ENCODE measurements at places on chromosomes 2 and 18.

GRCh38 chr2:33531549-33532059, 55.2 kb downstream of the RASGRP3 start:
- no peak for DNase-seq

DNA sequence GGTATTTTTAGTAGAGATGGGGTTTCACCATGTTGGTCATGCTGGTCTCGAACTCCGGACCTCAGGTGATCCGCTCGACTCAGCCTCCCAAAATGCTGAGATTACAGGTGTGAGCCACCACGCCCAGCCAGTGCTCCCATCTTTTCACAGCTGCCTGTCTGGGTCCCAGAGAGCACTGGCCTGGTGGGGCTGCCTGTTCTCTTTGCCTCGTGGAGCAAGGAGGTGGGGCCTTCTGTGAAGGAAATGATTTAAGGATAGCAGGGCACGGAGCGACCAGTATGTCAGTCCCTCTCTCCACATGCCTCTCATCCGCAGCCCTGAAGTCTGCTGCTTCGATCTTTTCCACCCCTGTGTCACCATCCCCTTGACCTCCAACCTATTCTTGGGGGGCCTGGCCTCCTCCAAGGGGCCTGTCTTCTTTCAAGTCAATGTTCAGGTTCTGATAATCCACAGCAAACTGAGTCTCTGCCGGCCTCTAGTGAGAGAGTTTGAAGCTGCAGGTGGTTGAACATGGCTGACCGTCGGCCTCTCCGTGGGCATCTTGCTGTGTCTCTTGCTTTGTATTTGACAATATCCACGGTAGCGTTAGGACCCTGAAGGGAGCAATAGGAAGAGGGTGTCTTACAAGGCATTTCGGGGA, 28.2 kb upstream of the GIGYF2 start:
- no peak for DNase-seq

DNA sequence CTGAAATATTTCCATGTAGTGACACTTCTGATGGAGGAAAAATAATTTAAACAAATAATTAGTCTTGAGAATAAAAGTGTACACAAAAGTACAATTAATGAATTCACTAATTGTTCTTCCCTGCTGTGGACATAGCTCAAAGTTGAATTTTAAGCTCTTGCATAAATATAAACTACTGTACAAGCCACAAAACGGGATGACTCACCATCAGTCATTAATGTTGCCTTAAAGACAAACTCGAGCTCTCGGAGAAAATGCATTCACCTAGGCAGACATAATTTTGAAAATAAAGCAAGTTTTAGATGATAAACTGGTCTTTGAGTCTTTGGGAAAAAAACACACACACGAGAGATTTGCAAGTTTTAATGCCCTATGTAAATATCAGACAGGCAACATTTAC, 436.4 kb downstream of the ZNF521 start:
- no peak for DNase-seq

GRCh38 chr18:24190590-24190989, 51.7 kb downstream of the CABYR start:
- DNase-seq = no peak

- no peak for DNase-seq
These were observed 60.3 kb downstream of the CACNB4 start for GRCh38 chr2:152038441-152038958.

GRCh38 chr2:119668546-119668945, 10.5 kb upstream of the TMEM177 start:
- DNase-seq = no peak

DNA sequence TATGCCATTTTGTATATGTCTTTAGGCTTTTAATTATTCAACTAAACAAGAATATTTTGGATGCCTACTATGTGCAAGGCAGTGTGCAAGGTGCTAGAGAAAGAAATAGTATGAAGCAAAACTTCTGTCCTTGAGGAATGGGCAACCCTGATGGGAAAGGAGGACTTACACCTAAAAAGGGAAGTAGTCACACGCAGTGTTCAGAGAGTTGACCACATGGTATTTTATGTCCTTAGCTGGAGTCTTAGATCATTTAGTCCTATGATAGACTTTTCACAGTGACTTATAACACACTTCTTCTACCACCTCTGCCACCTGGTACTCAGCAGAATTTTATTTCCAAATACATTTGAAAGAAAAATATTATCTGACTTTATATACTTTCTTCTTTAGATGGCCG, 291.6 kb downstream of the PLCL1 start:
- DNase-seq = no peak

DNA sequence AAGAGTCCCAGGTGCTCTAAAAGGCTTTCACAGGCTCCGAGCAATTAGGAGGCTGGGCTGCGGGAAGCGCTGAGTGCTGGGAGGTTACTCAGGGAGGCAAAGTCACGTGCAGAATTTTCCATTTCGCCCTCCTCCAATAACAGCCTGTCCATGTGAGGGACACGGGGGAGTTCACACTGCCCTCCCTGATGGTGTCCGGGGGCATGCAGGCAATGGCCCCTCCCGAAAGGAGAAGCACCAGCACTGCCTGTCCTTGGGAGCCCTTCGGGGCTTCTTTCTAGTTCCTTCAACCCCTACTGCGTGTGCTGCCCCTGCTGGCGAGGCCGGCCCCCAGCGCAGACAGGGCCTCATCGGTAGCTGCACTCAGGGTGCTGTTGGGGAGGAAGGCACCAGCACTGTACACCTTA, 63.1 kb upstream of the HPCAL1 start:
- no peak for DNase-seq

- DNase-seq = no peak
These were observed 16.6 kb downstream of the SP110 start for GRCh38 chr2:230203110-230203676.

GRCh38 chr2:104820126-104820525, 33.8 kb upstream of the POU3F3 start:
- no peak for DNase-seq

DNA sequence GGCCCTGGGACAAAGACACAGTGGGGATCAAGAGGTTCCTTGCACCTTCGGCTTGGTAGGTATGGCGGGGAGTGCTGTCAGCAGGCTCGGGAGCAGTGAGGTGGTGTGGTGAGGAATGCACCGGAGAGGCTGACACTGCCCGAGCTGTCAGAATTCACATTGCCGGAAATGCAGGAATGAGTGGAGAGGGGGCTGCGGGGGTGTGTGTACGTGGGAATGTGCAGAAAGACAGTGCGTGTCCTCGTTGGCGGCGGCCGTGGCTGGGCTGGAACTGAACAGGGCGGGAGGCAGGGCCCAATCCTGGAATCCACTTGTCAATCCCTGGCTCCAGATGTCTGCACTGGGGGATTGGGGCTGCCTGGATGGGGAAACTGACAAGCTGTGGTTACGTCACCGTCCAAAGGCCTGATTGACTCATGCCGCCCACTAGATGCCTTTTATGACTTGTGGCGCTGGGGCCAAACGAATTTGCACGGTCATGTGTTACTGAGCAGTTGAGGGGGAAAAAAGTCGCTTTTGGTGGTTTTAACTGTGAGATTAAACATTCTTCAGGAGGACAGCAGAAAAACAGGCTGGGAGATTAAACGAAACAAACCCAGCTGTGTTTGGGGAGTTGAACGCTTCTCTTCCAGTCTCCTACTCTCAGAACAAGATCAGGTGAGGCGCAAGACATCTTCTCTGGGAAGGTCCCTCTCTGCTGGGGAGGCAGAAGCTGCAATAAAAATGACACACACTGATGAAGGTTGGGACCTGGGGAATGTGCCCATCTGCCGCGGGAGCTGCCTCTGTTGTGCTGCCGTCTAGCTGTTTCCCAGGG, 189.4 kb upstream of the GLI2 start:
- no peak for DNase-seq

- DNase-seq = no peak
These were observed 83.8 kb downstream of the FAM117B start for GRCh38 chr2:202718614-202719013.

- no peak for DNase-seq
These were observed 321.2 kb upstream of the FANCL start for GRCh38 chr2:58562276-58562675.

GRCh38 chr2:64837116-64837731, 152.0 kb upstream of the SLC1A4 start:
- no peak for DNase-seq

DNA sequence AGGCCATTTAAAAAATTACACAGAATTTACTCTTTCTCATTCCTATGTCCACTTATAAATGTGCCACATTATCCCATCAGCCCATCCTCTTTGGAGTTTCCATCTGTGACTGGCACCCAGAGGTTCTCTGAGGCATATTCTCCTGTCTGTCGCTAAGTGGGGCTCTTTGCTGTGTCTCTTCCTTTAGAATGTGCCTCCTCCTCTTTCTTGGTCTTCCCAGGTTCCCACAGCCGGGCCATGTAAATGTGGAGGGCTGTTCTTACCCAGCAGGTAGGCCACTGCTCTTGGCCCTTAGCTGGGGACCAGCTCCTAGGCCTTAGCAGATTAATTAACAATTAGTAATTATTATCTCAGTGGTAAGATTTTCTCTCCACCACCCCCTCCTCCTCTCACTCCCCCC, 167.0 kb downstream of the INSIG2 start:
- no peak for DNase-seq

DNA sequence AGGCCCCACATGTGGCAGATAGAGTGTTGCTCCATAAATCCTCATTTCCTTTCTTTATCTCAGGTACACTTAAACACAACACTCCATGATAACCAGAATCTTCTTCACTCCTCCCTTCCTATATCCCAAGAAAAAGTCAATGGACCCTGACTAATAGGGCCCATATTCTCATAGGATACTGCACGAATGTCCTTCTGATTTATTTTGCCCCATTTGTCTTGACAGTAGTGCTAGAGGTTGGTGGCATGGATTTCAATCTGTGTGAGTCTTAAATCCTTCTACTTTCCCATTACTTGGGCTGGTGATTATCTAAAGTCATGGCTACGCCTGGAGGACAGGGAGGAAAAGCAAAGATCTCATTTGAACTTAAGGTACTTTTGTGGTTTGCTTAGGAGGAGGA, 156.0 kb downstream of the ACOXL start:
- no peak for DNase-seq

- no peak for DNase-seq
These were observed 20.4 kb downstream of the RPIA start for GRCh38 chr2:88711897-88712296.

DNA sequence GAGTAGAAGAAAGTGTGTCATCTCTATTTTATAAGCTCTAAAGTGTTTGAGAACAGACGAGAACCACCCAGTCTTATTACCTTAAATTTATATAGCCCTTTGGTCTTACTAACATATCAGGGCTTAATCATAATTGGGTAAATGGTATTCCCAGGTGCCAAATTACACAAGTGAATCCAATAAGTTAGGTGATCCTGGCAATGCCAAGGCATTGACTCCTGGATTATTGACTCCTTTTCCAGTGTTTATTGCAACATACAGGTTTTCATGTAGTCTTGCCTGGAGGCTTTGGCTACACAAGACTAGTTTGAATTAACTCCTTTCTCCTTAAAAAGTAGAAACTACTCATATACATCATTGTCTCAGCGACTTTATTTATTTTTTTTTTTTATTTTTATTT, 59.7 kb upstream of the MAPRE2 start:
- no peak for DNase-seq

DNA sequence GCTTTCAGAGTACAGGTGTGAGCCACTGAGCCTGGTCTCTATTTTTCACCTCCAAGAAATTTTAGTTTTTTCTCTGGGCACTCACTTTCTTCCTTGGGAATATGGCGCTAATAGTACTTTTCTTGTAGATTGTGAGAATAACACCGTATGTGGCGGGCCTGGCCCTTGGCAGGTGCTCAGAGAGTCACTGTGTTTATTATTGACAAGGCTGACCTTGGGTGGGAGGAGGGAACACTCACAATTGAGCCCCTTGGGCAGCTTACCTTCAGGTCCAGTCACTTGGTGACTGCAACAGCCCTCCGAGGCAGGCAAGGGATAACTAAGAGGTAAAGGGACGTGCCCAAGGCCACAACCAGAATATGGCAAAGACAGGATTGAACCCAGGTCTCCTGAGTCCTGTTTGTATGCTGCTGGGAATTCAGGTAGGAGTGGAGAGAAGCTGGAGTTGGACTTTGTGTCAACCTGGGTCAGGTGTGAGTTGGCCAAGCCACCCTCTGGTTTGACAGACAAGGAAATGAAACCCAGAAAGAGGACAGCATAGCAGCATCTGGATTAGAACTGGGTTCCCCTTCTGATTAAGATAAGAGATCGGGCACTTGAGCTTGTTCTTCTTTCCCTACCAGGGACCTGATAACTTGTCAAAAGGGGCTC, 2.8 kb upstream of the STK25 start:
- no peak for DNase-seq

DNA sequence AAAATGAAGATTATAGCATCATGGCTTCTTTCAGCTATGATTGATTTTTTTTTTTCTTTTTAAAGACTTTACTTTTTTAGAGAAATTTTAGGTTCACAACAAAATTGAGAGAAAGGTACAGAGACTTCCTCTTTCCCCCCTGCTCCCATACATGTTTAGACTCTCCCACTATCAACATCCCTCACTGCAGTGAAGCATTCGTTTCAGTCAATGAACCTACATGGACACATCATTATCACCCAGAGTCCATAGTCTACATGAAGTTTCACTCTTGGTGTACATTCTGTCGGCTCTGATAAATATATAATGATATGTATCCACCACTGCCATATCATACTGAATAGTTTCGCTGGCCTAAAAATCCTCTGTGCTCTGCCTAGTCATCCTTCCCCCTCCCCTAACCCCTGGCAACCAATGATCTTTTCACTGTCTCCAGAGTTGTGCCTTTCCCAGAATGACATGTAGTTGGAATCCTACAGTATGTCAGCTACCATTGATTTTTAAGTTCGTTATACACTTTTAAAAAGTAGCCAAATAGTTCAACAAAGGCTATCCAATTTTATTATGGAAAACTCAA, 86.8 kb downstream of the GPD2 start:
- DNase-seq = no peak

- no peak for DNase-seq
These were observed 629.9 kb upstream of the ACVR2A start for GRCh38 chr2:147214914-147215313.

DNA sequence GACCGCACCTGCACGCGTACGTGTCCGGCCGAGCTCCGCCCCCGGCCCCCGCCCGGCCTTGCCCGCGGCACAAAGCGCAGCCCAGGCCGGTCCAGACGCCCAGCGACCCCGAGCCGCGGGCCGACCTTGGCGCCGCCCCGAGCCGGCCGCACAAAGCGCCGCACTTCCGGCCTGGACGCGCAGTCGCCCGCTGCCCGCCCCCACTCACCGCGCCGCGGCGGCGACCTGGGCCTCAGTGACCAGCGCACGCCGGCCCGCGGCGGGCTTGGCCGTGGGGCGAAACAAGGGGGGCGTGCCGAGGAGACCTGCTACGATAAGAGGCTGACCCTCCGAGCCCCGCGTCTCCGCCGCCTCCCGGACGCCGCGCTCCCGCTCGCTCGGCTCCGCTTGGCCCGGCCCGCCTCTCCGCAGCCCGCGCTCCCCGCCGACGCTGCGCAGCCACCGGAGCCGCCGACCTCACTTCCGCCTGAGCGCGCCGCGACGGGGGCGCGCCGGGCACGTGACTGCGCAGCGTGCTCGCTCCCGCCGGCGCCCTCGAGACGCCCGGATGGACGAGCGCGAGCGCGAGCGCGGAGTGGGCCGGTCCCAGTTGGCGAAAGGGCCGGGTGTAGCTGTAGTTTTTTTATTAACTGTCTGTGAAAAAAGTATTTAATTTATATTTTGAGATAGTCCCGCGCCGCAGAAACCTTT, at the start of gene FAM168B:
Gene FAM168B (minus strand): TSS at position 455 of the 690 bp plus-strand sequence. CDS start 10,814 bp downstream, outside the sequence.
- DNase-seq = peak; percentile 77

All from cortex of kidney (tissue), 1 donor.